ENCODE measurements at places on chromosomes 12 and 14.

- DNase-seq: no peak
Measured at GRCh38 chr12:59164226-59164625, 243.9 kb upstream of the LRIG3 start.

GRCh38 chr14:37791384-37792036, 196.1 kb downstream of the TTC6 start:
- no peak for DNase-seq

DNA sequence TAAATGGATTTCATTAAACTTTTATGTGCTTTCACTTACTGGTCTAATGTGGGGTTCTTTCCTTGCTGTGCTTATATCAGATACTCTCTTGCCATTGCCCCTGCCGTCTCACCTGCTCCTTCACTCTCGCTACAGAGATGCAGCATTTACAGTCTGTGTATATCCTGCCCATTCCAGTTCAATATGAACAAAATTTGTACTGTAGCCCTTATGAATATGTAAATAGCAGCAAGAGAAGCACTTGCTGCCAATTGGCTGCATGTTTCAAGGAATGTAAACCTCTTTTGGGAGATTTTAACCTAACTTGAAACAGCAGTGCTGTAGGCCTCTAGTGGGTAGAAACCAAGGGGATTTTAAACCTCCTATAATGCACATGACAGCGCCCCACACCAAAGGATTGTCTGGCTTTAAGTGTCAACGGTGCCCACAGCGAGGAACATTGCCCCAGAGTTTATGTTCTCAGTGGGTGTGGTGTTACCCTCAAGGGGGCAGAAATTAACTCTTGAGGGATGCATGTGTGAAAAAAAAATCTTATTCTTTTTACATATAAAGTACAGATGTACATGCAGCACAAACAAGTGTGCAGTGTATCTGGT, 19.1 kb downstream of the PCNX1 start:
- DNase-seq: peak; percentile 22

DNA sequence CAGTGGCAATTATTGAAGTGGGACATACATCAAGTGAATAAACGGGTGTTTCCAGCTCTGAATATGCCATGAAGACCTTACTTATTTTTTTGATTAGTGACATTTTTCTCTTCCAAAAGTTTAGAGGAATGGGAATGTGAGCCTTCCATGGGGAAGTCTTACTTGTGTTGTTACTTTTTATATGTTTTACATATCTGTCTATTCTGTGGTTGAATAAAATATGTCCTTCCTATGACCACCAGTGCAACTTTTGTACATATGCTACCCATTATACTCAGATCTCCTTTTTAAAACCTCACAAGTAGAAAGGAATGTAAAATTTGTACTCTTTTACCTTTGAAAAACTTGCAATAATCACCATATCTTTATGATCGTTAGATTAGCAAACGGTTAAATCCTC, 132.7 kb downstream of the MSRB3 start:
- no peak for DNase-seq

GRCh38 chr14:104725772-104726548, 1.9 kb downstream of the ADSS1 start:
- no peak for DNase-seq

- no peak for DNase-seq
Measured at GRCh38 chr14:23640524-23641141, 4.5 kb downstream of the DHRS2 start.

DNA sequence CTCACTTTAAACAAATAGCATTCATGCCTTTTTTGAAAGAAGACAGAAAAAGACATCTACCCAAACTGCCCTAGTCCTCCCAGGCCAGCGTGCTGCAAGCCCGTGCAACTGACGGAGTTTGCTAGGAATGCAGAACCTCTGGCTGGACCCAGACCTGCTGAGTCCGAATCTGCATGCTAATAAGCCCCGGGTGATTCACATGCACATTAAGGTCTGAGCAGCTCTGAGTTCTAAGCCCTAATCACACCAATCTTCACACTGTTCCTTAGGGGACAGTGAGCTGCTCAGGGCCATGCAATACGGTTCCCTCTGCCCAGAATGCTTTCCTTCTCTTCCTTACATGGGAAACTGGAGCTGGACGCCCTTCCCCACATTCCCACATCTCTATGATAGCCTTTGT, 25.2 kb downstream of the HAL start:
- no peak for DNase-seq

DNA sequence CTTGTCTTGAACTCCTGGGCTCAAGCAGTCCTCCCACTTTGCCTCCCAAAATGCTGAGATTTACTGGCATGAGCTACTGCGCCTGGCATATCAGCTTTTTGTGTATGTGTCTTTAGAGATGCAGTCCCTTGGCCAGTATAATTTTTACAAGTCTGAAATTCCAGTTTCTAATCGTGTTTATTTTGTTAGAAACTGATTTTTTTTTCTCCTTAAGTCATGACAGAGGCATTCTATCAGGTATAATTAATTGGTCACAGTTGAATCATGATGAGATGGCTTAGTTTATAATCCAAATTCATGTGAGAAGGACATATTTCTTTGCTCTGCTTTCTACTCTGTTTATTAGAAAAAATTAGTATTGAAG, 98.9 kb downstream of the PCNX1 start:
- no peak for DNase-seq

GRCh38 chr12:19778172-19778571, 338.9 kb downstream of the AEBP2 start:
- DNase-seq: no peak

GRCh38 chr12:30473274-30473673, 222.4 kb downstream of the IPO8 start:
- no peak for DNase-seq

DNA sequence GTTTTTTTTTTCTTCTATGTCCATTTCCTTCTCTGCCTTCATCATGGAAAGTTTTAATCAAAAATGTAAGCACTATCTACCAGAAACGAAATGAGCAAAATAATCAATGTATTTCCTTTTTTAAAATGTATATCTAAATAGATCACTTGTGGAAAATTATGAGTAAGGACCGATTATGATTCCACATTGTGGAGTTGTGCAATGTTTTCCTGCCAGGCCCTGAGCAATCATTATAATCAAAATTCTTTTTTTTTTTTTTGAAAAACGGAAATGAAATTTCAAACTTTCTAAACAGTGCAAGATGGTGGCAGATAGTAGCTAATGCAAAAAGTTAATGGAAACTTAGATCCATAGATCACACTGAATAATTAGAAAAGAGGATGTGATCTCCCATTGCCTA, 1074.6 kb upstream of the TMEM132C start:
- DNase-seq: no peak

DNA sequence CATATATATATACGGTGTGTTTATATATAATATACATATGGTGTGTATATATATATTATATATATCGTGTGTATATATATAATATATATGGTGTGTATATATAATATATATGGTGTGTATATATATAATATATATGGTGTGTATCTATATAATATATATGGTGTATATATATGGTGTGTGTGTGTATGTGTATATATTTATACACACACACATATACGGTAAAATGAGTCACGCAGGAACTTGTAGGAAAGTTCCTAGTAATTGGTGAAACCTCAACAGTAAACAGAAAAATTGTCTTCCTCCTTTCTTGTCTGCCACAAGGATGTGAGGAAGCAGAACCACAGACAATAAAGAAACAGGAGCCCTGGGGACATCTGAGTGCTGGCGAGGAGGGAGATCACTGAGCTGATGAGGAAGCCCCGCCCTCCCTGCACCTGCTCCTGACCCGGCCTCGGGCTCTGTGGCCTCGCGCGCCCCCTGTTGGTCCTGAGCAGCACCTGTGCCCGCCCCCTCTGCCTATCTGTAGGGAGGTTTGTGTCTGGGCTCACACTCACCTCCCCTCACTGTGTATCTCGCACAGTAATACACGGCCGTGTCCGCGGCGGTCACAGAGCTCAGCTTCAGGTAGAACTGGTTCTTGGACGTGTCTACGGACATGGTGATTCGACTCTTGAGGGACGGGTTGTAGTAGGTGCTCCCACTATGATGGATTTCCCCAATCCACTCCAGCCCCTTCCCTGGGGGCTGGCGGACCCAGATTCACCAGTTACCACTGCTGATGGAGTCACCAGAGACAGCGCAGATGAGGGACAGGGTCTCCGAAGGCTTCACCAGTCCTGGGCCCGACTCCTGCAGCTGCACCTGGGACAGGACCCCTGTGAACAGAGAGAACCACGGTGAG, 1079.4 kb downstream of the TMEM121 start:
- peak; percentile 67 for DNase-seq

GRCh38 chr12:27304856-27305255, 27.8 kb upstream of the BMAL2 start:
- DNase-seq: no peak

- DNase-seq: no peak
Measured at GRCh38 chr12:22248571-22249115, 85.9 kb downstream of the ST8SIA1 start.

- no peak for DNase-seq
Measured at GRCh38 chr12:58844161-58844560, 76.1 kb downstream of the LRIG3 start.

DNA sequence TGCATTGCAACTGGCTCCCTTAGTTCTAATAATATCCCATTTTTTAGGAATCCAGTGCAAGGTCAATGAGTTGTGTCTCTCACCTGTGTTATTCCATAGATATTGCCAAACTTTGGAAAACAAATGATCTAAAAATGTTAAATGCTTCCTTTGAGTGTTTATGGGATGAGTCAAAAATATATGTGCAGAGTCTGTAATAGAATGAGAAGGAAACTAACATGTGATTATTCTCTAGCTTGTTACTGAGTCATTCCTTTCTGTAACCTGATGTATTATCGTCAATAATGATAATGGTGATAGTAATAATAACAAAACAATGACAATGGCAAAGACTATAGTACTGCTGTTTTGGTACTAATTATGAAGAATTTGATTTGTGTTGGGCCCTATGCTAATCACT, 11.5 kb downstream of the ACSS3 start:
- DNase-seq: no peak

- DNase-seq: no peak
Measured at GRCh38 chr12:109475993-109476806, 900 bp downstream of the KCTD10 start.

- DNase-seq: no peak
Measured at GRCh38 chr14:42602336-42602845, 995.7 kb downstream of the LRFN5 start.

DNA sequence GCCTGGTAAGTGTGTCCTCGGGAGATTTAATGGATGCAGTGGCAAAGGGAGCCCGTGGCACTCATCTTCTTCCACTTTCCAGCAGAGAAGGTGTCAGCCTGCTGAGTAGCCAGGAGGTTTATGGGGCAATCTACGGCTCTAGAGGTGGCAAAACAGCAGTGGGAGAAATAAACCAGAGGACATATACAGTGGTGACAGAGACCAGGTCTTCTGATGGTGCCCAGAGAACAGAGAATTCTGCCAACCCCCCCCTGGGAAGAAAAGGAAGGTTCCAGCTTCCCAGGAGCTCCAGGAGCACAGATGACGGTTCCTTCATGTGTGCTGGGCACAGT, 43.0 kb downstream of the SMIM41 start:
- DNase-seq: no peak
